ENCODE measurements at places on chromosomes 4 and X.

DNA sequence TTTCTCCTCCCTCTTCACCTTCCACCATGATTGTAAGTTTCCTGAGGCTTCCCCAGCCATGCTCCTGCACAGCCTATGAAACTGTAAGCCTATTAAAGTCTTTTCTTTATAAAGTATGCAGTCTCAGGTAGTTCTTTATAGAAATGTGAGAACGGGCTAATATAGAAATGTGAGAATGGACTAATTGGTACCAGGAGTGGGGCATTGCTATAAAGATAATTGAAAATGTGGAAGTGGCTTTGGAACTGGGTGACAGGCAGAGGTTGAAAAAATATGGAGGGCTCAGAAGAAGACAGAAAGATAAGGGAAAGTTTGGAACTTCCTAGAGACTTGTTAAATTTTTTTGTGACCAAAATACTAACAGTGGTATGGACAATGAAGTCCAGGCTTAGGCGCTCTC lies 959.3 kb downstream of the SH3BGRL start:
- no peak for DNase-seq

DNA sequence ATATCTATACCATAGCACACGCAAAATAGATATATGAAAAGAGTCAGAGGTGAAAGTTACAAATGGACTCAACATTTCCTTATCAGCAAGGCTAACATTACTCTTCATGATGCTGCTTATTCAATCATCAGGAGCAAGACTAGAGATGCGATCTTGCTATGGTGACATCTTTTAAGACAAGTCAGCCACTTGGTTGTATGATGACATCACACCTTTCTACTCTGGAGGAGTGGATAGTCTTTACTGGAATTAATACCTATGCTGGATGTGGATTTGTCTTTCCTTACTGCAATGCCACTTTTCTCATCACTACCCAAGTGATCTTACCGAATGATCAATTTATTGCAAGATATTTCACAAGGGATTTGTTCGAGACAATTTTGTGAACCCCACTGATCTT lies 87.0 kb upstream of the SPOCK3 start:
- no peak for DNase-seq

GRCh38 chrX:46531442-46531841 lies 13.8 kb downstream of the ZNF674 start:
- DNase-seq: no peak

- DNase-seq: peak; percentile 65
Measured at GRCh38 chrX:115940888-115941332, 229.6 kb upstream of the AGTR2 start.

Measured in uterus (tissue), 4 donors.